ENCODE measurements at places on chromosomes 1 and 21. TPM values are rescaled to one million over a fixed set of nuclear protein-coding genes. Genes with fewer than 3 reads are reported as not detected.

The INKA2 gene
- 5.6 TPM for total RNA-seq

The CGN gene
- under 0.01 TPM for total RNA-seq

The MYOG gene
- total RNA-seq: not detected

The SPTA1 gene
- 5.9 TPM for total RNA-seq

The DPYD gene
- total RNA-seq: 28.1 TPM

The IGSF3 gene
- total RNA-seq: 0.76 TPM

The S100B gene
- not detected for total RNA-seq

The IQCC gene
- total RNA-seq: 1.3 TPM

The KIAA1614 gene
- 4.0 TPM for total RNA-seq

The ZBTB48 gene
- total RNA-seq: 13.1 TPM

The NPPA gene
- total RNA-seq: not detected

The TSEN15 gene
- total RNA-seq: 23.2 TPM

The FYB2 gene
- total RNA-seq: not detected

The BMP8B gene
- total RNA-seq: under 0.01 TPM

The GBP7 gene
- total RNA-seq: not detected

The NEXN gene
- total RNA-seq: 2.3 TPM
